ENCODE measurements at places on chromosomes 2 and 18. TPM values are rescaled to one million over a fixed set of nuclear protein-coding genes. Genes with fewer than 3 reads are reported as not detected.

The GPR55 gene
- total RNA-seq: 11.1 TPM

The ASXL3 gene
- not detected for total RNA-seq

The CCDC68 gene
- 0.17 TPM for total RNA-seq

The MYO5B gene
- total RNA-seq: not detected

The RASGRP3 gene
- total RNA-seq: 5.7 TPM

- ATAC-seq: no peak
Measured at GRCh38 chr2:202693503-202693902, 58.7 kb downstream of the FAM117B start.

- ATAC-seq: peak; percentile 39
Measured at GRCh38 chr2:108591163-108591562, 56.9 kb downstream of the LIMS1 start.

GRCh38 chr2:102788885-102789260 lies 27.0 kb downstream of the TMEM182 start:
- no peak for ATAC-seq

DNA sequence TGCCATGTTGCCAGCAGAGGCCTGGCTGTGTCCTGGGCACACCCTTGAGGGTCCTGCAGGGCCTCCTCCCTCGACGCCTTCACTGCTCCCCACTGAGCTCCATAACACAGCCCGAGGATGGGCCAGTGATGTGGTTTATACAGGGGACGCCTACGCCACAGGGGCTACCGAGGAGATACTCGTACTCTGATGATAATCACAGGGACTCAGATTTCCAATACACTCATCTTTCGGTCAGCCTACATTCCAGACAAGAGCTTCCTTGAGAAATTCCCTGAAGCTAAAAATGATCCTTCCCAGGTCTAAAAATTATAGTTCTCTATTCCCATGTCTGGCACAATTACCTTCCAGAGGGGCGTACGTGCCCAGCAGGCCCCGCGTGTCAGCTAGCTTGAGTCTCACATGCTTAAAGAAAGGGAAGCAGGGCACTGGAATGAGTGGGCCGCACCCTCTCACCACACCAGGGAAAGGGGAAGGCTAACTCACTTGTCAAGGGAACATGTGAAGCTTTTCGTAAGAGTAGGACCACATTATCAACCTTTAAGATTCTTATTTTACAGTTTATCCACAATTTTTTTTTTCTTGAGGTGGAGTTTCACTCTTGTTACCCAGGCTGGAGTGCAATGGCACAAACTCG lies 159.5 kb upstream of the NDUFV2 start:
- no peak for ATAC-seq

DNA sequence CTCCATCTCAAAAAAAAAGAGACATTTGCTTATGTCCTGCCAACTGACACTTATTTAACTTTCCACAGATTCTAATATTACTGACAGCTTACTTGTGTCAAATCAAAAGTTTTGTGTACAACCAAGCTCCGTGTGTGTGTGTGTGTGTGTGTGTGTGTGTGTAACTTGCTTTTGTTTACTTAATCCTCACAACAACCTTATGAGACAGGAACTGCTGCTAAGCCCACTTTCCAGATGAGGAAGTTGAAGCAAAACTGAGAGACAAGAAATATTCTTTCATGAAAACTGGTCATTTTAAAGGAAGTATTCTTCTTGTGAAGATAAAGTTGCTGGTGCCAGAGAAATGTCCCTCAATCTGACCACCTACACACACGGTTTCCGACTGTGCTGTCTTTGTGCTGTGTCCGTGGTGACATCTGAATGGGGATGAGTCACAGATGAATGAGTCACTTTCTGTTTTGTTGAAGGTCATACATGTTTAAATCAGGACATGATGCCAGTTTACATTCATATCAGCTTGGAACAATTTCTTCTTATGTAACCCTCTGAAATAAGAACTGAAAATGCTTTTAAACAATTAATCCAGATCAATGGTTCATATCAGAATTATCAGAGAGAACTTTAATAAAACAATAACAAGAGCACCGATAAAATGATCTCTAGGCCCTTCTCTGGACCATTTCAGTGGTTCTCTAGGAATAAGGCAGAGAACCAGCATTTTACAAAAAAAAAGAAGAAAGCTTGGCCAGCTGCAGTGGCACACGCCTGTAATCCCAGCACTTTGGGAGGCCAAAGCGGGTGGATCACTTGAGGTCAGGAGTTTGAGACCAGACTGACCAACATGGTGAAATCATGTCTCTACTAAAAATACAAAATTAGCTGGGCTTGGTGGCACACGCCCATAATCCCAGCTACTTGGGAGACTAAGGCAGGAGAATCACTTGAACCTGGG lies 95.5 kb downstream of the THNSL2 start:
- peak; percentile 98 for ATAC-seq

DNA sequence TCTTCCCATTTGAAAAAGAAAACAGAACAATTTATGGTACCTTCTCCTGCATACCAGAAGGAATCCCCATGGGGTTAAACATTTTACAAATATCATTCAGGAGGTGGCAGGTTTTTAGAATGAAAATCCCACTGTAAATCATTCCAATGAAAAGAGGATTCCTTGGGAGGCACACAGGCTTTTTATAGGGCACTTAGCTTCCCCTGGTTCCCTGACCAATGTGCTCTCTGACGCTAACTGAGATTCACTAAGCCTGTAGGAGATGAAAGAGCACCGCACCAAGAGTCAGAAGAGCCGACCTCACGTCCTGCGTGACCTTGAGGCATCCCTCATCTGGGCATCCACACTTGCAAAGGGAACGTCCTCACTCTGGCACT lies 82.5 kb downstream of the CMPK2 start:
- ATAC-seq: no peak

DNA sequence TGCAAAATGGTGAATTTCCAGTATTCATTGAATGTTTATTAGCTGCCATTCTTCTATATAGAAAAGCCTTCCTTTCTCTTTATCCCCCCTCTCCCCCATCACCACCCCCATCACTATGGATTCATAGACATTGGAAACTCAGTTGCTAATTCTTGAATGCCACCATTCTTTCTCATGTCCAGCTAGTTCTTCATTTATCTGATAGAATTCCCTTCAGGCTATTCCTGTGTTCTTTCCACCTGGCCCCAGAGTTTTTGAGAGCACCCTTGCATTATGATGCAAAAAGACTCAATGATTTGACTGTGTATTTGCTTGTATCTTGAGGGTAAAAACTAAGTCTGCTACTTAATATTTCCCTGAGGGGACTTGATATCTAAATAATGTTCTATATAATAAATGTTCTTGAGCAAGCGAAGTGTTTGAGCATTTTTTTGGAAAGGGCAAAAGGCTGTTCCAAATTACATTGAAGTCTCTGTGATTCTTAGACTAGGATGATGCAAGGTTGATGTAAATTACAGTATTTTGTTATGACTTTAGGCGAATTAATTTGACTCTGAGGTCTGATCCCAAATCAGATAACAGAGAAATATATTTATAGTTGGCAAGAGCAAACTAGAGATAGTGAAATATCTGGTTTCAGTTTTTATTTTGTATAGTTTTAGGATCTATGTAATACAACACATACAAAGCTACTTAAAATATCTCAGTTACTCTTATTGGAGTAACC lies 18.8 kb upstream of the SOS1 start:
- no peak for ATAC-seq

DNA sequence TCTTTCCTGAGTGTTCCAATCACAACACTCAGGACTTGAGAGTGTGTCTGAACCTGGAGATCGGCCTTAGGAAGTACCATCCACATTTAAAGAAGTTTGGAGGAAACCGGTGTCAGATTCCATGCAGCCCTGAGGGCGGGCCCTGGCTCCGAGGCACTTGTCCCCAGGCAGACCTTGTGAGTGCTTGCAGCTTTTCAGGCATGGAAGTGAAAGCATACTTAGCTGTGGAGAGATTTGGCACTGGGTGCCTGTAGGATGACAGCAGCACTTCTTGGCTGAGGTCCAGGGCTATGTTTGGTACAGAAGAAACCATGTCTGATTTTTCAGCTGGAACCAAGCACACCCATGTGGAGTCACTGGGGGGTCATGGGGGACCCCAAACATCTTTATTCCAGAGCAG lies 230.8 kb downstream of the SEPTIN10 start:
- no peak for ATAC-seq

DNA sequence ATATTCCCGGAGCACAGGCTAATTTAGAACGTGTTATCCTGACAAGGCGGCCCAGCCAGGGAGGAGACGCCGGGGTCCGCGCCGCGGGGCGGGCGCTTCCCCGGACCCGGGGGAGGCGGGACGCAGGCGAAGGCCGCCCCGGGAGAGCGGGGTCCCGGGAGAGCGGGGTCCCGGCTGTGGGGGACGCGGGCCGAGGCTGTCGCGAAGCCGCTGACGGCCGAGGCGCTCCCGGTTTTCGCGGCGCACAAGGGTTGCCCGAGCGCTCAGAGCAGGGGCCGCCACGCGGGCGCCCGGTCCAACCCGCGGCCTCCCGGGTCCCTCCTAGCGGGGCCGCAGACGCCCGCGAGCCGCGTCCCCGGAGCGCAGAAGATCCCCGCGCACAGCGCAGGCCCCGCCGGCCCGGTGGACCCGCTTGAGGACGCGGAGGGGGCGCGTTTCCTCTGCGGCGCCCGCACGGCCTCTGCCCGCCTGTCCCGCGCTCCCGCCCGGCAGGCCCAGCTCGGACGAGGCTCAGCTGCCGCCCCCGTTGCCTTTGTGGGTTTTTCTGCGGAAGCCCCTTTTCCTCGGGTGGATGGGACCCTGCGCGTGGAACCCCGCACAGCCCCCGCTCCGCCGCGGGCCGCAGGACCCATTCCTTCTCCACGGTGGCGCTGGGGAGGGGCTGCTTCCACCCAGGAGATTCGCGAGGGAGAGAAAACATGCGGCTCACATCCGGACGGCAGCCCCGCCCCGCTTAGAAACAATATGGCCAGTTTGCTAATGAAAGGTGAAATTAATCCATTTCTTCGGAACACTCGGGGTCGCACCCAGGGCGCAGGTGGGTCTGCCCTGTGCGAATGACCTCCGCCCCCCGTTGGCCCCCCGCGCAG lies 9.6 kb upstream of the KCNG2 start:
- no peak for ATAC-seq

DNA sequence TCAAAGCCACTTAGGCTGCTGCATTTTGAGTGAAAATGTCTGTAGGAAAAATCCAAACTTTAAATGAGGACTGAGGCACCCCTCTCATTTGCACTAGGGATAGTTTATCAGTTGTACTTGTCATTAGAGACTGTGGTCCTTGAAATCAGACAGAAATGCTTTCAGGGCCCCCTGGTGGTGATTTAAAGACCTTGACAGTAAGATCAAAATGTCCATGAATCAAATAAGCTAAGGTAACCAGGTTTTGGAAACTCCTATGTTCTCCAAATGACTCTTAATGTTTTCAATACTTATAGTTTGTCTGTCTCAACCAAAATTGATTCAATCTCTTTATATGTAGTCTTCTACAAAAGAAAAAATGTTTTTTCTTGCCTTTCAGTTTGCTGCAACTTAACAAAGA lies 28.8 kb upstream of the DDX18 start:
- peak; percentile 54 for ATAC-seq

- ATAC-seq: no peak
Measured at GRCh38 chr2:54030806-54031205, 60.0 kb upstream of the PSME4 start.

GRCh38 chr18:58929206-58929605 lies 64.5 kb downstream of the ZNF532 start:
- no peak for ATAC-seq

- no peak for ATAC-seq
Measured at GRCh38 chr2:121836611-121837010, 81.2 kb downstream of the TSN start.

GRCh38 chr18:58803978-58804377 lies 60.7 kb upstream of the ZNF532 start:
- no peak for ATAC-seq

DNA sequence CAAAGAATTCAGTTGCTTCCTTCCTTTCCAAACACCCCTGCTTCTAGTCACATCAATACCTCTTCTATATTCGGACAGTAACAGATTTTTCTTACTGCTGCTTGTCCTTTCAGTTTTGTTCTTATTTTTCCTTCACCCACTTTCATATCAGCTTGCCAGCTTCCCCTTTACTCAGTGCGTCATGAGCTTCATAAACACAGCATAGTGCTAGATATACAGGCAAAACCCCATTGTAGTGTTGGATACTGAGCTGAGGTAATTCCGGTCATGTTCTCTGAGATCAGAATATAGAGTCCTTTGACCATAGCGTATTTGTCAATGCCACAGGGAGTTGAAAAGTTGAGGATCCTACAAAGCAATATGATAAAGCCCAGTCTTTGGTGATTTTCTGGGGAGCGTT lies 2.4 kb downstream of the FARP2 start:
- ATAC-seq: peak; percentile 13

DNA sequence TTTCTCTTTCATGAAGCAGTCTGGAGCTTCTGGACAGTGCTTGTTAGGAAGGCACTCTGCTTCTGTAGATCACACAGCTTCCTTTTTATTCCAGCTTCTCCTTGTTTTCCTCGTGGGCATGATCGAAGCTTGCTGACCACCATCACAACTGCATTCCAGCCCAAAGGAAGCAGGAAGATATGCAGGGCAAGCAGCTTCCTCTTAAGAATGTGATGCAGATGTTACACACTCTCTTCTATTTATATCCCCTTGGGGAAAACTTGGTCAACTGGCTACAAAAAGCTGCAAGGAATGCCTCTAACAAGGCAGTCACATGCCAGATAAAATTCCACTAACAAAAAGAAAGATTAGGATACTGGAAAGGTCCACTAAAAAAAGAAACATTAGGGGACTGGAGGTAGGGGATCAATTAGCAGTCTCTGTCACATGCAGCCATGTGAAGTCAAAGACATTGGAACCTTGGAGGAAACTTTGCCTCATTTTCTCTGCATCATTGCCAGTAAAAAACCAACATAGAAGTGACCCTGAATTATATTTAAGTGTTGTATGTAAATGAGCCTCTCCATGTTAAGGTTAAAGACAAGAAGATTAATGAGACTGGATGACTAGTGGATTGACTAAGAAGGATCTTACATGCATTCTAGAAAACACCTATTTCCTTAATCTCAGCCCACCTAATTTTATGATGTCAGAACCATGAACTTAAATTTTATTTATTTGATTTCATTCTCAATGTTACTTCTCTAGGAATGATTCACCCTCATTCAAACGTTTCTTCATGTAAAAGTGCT lies 98.3 kb downstream of the NAB1 start:
- no peak for ATAC-seq

GRCh38 chr2:63124218-63124617 lies 73.6 kb downstream of the OTX1 start:
- ATAC-seq: no peak

DNA sequence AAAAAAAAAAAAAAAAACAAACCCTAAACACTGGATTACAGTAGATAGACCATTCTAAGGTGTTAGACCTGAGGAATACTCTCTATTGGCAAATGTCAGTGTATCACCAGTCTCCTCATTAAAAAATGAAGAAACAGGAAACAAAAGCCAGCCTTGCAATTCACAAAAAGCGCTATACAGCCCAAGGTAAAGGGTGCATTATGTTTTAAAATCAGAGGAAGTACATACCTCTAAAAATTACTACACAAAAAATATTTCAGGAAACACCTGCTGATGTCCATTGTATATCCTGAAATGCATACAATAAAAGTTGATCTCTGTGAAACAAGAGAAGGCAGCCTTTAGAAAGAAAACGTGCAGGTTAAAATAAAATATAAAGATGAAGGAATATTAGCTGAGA lies 54.9 kb upstream of the TSPYL6 start:
- ATAC-seq: no peak

Data from activated T-helper 17 cell treated with anti-CD3 and anti-CD28 coated beads, Interleukin-2, amount 50 U/mL, for 72 hours (primary cell).